ENCODE measurements at places on chromosomes 1 and 21.

DNA sequence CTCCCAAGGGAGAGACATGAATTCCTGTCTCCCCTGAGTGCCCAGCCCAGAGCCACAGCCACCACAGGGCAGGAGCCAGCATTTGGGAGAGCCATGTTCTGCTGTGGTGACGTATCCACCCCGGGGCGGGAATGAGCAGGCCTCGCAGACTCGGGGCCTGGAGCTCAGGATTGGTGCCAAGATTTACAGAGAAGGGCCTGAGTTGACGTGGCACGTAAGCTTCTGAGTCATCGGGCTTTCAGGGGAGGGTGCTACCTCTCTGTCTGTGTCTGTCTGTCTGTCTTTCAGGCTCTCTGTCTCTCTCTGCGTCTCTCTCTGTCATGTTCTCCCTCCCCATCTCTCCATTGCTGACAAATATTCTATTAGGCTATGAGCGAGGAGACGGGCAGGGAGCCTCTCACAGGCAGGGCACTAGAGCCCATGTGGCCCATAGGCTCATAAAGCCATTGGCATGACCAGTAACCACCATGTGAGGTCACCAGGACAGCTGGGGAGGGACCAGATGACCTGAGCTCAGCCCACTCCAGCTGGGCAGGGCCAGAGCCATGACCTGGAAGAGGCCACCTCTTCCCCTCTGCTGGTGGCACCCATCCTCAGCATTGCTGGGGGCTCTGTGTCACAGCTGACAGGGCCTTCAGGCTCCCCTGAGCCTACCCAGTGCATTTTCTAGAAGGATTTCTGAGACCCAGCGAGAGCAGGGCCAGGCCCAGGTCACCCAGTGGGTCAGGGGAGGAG lies 300.0 kb upstream of the VAMP3 start:
- no peak for DNase-seq

GRCh38 chr1:44519035-44519676 lies 114.1 kb downstream of the RNF220 start:
- DNase-seq, result no peak

GRCh38 chr1:53521924-53522552 lies 62.8 kb downstream of the DMRTB1 start:
- no peak for DNase-seq

- no peak for DNase-seq
Measured at GRCh38 chr1:212555426-212555825, 53.1 kb upstream of the ATF3 start.

- peak; percentile 22 for DNase-seq
Measured at GRCh38 chr1:41122851-41123518, 101.5 kb upstream of the SLFNL1 start.

GRCh38 chr1:153543736-153544135 lies 1.9 kb downstream of the S100A4 start:
- DNase-seq, result no peak

DNA sequence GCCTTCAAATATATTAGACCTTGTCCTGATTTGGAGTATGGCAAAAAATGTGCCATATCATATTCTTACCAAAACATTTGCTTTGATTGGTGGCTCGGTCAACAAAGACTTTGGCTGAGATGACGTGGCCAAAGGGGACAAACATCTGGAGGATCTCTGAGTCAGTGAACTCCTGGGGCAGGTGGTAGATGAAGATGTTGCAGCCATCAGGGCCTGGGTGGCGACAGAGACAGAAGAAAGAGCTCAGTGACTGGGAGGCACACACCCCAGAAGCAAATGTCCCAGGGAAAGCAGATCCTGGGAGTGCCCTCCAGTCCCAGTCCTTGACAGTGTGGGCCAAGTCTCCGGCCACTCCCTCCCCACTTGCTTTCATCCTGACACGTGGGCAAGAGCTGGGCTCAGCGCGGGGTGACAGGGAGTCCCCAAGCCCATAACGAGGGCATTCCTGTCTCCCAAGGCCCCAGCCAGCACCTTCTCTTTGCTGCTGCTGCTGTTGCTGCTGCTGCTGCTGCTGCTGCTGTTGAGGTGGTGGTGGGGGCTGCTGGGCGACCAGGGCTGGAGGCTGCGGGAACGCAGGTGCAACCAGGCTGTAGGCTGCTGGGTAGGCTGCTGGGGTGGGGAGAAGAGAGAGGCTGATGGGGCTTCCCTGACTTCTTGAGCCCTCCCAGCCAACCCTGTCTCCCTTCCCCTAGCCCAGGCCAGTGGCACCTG lies 10.7 kb downstream of the CELF3 start:
- DNase-seq, result no peak

- no peak for DNase-seq
Measured at GRCh38 chr1:24996983-24997893, 67.2 kb upstream of the RUNX3 start.

DNA sequence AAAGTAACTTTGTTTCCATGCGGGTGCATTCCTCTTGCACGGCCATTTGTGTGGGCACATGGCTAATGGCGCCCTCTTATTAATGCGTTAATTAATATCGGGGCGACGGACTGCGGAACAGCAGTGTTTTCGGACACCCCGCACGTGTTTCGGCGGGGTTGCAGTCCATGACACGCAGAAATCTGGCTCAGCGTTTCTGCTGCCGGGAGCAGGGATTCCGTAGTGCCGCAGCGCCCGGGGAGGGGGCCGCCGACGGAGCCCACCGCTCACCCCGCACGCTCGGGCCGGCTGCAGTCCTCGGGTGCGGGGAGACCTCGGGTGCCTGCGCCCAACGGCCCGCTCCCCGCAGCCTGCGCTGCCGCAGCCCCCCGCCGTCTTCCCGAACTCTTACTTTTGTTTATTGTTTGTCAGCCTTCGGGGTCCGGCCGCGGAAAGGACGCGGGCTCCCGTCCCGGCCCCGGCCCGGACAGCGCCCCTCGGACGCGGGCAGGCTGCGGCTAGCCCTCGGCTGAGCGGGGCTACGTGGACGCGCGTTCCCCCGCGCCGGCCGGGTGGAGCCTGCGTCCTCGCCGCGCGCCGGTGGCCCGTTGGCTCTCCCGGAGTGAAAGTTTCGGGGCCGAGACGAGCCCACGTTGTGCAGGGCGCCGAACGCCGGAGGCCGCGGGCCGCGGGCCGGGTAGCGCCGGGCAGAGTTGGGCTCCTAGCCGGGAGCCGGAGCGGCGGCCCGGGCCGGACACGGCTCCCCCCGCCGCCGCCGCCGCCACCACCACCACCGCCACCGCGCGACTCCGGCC lies 849 bp downstream of the NFIA start:
- DNase-seq, result peak; percentile 30

GRCh38 chr1:234337233-234337632 lies 36.0 kb upstream of the COA6 start:
- DNase-seq, result no peak

- DNase-seq, result no peak
Measured at GRCh38 chr1:208234721-208235120, 9.5 kb downstream of the PLXNA2 start.

- no peak for DNase-seq
Measured at GRCh38 chr1:210330279-210330866, 1.7 kb downstream of the HHAT start.

GRCh38 chr1:40532844-40533424 lies 1.5 kb downstream of the ZNF684 start:
- DNase-seq, result peak; percentile 67

DNA sequence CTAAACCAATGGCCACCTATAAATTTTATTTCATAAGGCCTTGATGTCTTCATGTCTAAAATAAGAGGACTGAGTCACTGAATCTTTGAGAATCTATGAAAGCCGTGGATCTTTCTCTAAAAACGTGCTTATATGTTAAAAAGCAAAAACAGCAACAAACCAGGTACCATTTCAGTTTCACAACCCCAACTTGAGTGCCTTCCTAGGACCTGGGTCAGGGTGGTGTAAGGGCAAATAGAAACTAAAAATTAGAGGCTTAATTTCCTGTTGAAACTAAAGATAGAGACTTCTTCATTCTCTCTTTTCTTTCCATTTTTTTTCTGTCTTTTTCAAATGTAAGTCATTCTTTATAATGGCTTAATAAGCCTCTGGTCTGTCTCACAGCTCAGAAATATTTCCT lies 27.2 kb upstream of the PGBD5 start:
- DNase-seq, result no peak

DNA sequence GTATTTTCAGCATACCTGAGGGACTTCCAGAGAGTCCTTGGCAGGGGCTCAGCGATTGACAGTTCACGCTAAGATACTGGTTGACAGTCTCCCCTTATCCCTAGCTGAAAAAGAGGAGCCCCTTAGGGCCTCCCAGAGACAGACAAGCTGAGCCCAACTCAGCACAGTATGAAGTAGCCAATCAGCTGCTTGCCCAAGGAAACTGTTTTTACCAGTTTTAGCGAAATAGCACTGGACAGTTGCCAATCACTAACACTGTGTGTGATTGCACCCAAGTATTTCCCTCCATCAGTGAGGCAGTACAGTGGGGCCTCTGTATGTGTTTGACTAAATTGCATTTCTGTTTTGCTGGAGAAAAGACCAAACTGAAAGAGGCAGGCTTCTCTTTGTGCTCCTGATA lies 27.0 kb downstream of the KHDRBS1 start:
- no peak for DNase-seq

- DNase-seq, result no peak
Measured at GRCh38 chr1:71623888-71624287, 543.1 kb upstream of the ZRANB2 start.

- DNase-seq, result no peak
Measured at GRCh38 chr1:54462597-54463258, 56.5 kb upstream of the SSBP3 start.

GRCh38 chr1:157682710-157683437 lies 17.7 kb downstream of the FCRL3 start:
- no peak for DNase-seq

DNA sequence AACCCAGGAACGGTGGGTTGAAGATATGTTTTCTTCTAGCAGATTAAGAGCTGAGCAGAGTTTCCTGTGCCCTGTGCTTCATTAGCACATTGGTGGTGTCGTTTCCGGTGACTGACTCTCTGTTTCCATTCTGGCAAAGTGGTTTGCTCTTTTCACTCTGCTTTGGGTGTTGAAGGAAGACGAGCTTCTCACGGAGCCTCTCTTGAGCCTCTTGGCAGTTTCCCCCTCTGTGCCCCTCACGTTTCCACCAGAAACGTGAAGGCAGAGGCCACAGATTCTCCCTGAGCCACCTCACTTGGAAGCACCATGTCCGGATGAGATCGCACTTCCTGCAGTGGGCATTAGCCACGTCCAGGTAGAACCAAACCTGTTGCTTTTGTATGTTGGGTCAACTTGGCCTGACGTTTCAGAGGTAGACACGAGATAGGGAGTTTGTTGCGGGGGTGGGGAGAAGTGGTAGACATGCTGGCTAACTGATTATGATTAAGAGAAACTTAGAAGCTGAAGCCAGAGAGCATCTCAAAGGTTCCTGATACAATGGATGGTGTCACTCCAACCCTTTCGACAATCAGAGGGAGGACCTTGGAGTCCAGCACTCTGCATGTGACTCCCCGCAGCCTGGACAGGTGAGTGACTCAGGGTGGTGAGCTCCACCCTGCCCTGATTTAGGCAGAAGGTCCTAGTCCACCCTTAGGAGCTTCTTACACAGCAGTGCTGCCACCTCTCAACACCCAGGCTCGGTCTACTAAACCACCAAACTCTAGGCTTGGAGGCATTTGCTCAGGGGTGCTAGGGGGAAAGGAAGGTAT lies at the start of gene LAX1:
TSS of gene LAX1 (plus strand) at position 155 of the 809 bp plus-strand sequence. CDS start at position 538, 383 bp downstream.
- DNase-seq, result no peak

GRCh38 chr1:184768467-184768866 lies 13.8 kb upstream of the EDEM3 start:
- DNase-seq, result no peak

- no peak for DNase-seq
Measured at GRCh38 chr1:170864238-170864637, 71.1 kb upstream of the MROH9 start.

DNA sequence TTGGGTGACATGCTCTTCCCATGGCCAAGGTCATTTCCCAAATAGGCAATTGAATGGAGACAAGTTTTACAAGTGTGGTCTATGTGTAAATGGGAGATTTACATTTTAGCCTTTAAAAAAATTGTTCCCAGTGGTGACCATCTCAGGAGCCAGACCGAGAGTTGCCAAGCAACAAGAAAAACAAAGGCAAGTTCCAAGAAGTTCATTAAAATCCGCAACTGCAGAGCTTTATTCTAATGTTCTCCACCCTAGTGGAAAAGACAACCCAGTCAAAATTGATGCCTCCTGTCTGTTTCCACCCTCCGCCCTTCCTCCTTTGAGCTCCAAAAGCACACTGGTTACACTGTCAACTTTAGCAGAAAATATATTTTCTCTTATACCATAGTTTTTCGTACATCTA lies 33.2 kb upstream of the CD55 start:
- DNase-seq, result no peak

- DNase-seq, result no peak
Measured at GRCh38 chr1:147834181-147834580, 68.4 kb upstream of the GJA8 start.

DNA sequence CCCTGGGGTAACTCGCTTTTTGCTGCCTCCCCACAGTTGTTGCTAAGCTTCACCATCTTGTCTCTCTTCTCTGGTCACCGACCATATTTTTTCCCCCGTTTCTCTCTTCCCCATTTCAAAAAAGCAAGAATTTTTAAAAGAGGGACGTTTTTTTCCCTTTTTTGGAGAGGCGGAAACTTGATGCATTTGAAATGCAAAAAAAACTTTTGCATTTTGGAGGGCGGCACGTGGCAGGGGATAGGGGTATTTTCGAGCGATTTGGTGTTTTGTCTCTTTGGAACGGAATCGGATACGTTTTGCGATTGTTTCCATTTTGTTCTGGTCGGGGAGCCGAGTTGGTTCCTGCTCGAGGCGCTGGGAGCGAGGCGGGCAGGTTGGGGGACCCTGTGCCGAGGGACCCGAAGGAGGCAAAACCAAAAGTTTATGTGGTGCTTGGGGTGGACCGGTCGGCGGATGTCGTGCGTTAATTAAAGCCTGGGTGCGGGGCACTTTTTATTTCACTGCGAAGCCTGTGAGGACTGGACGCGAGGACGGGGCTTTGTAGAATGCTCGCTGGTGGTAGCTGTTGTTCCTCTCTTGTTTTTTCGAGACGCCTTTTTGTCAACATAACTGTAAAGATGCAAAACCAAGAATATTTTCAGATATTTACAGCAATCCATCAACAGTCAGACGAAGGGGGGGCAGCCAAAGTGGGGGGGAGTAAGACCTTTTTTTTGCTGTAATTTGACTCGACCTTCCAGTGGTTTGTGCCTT lies 884 bp downstream of the H3-3A start:
- DNase-seq, result peak; percentile 31

GRCh38 chr1:27952147-27952546 lies 7.6 kb upstream of the XKR8 start:
- no peak for DNase-seq

- no peak for DNase-seq
Measured at GRCh38 chr1:2257245-2257627, 29.1 kb downstream of the SKI start.

- DNase-seq, result no peak
Measured at GRCh38 chr1:10188133-10188650, 22.2 kb upstream of the KIF1B start.
